ACHN (cell line): ENCODE measurements at places on chromosomes 7 and 10.
A peak's percentile ranks its signal among the peaks of the same experiment; 100 is the strongest.

GRCh38 chr7:2993868-2994267, 49.8 kb downstream of the CARD11 start:
- DNase-seq: no peak

GRCh38 chr10:43976292-43976691, 327.6 kb upstream of the ZNF32 start:
- DNase-seq: no peak

- DNase-seq: peak; percentile 86
Measured at GRCh38 chr7:155291045-155291530, 6.6 kb upstream of the INSIG1 start.

DNA sequence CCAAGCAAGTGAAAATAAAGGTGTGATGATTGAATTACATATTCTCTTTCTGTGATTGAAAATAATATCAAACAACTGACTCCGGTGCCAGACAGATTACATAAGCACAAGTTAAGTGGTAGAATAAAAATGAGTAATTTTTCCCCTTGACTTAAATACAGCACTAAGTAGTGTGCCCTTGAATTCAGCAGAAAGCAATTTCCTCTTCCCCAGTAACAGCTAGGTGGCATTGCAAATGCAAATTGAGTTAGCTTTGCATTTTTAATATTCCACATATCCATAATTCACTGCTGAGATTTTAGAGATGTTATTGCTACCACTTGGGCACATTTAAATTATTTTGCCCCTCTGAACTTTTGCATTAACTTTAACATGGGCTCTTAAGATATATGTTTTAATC, 89.8 kb upstream of the NPVF start:
- DNase-seq: no peak
